GM03348 (cell line): ENCODE measurements at places on chromosomes 11 and 22.

DNA sequence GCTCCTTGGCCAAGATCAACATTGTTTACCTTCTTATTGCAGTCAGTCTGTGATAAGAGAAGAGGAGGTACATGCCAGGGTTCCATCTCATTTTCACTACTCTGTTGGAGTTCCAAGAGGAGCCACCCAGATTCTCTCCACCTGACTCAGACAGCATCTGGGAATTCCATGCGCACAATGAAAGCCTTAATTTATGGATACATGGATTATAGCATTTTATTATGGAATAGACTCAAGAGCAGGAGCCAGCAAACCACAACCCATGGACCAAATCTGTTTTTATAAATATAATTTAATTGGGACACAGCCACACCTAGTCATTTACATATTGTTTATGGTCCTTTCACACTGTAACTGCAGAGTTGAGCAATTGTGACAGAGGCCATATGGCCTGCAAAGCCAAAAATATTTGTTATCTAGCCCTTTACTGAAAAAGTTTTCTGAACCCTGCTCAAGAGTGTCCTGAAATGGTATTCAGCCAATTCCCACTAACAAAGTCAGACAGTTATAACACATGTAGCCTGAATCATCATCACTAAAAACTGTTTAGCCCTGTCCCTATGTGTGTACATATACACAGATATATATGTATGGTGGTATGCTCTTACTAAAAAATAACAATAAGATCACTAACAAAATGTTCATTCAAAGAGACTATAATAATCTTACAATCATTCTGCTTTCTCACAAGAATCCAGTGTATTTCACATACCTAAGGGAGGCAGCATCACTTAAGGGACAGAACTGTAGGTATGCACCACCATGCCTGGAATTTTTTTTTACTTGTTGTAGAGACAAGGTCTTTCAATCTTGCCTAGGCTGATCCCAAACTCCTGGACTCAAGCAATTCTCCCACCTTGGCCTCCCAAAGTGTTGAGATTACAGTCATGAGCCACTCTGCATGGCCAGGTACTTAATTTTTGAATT is 104.5 kb upstream of the TEAD1 start:
- peak; percentile 48 for DNase-seq

DNA sequence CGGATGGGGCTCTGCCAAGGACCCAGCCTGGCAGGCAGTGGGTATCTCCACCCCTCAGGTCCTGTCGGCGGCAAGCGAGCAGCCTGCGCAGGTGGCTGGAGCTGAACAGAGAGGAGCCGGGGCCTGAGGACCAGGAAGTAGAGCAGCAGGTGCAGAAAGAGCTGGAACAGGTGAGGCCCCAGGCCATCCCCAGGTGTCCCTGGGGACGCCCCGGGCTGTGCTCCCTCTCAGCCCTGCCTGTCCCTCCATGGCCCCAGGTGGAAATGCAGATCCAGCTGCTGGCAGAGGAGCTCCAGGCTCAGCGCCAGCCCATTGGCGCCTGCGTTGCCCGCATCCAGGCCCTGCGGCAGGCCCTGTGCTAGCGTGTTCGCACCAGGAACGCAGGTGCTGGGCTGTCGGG is 44.0 kb downstream of the PISD start:
- no peak for DNase-seq

GRCh38 chr22:42608823-42609361 is 5.8 kb downstream of the POLDIP3 start:
- DNase-seq = peak; percentile 64

DNA sequence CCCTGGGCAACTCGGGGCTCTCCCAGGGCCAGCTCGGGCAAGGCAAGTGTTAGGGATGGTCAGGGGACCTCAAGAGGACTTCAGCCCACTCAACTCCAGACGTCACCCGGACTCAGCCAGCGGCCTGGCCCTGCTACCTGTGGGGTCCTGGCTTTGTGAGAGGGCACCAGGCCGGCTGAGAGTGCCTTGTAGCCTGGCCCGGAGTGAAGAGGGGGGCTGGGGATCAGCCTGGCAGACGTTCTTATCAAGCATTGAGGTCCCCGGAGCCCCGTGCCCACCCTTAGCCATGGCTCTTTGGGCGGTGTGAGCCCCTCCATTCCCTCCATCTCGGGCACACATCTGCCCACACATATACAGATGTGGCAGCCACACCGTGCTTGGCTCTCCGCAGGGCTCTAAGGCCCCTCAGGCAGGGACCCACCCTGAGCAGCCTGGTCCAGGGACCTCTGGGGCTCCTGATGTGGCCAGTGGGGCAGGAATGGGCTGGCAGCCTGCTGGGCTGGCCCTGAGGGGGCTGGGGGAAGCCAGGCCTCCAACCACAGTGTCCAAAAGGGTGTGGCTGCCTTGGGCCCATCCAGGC is 15.3 kb downstream of the LSP1 start:
- DNase-seq = no peak

DNA sequence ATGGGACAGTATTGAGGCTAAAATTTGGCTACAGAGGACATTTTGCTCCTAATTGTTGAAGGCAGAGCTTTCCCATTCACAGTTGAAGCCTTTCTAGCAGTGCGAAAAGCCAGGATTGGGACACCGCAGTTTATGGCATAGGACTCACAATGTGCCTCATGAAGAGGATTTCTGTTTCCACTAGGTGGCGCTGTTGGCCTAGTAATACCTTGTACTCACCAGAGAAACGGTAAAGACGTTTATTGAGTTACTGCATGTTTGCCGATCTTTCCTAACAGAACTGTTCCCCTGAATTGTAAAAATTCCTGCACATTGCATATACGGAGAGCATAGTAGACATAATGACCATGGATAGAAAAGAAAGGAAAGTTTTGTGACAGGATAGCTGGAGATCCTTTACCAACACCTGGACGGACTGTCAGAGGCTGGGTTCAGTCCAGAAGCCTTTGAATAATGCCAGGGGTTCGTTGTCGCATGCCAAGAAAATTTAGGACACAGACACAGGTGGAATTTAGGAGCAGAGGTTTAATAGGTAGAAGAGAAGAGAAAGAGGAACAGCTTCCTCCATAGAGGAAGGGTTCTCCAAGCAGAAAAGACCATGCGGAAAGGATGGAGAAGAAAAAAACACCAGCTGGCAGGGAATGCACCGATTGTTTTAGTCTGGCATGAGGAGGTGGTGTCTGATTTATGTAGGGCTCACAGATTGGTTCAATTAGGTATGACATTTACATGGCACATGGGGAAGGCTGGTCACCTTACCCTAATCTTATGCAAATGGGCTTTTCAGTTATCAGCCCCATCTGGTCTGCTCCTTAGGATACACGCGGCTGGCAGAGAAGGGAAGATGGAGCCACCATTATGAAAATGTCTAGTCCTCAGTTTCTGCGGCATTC is 10.8 kb upstream of the OR51D1 start:
- no peak for DNase-seq

- DNase-seq = no peak
Observed at GRCh38 chr11:126280595-126280994, 2.3 kb upstream of the TIRAP start.

GRCh38 chr11:65595131-65595530 is 469 bp downstream of the KCNK7 start:
- no peak for DNase-seq

DNA sequence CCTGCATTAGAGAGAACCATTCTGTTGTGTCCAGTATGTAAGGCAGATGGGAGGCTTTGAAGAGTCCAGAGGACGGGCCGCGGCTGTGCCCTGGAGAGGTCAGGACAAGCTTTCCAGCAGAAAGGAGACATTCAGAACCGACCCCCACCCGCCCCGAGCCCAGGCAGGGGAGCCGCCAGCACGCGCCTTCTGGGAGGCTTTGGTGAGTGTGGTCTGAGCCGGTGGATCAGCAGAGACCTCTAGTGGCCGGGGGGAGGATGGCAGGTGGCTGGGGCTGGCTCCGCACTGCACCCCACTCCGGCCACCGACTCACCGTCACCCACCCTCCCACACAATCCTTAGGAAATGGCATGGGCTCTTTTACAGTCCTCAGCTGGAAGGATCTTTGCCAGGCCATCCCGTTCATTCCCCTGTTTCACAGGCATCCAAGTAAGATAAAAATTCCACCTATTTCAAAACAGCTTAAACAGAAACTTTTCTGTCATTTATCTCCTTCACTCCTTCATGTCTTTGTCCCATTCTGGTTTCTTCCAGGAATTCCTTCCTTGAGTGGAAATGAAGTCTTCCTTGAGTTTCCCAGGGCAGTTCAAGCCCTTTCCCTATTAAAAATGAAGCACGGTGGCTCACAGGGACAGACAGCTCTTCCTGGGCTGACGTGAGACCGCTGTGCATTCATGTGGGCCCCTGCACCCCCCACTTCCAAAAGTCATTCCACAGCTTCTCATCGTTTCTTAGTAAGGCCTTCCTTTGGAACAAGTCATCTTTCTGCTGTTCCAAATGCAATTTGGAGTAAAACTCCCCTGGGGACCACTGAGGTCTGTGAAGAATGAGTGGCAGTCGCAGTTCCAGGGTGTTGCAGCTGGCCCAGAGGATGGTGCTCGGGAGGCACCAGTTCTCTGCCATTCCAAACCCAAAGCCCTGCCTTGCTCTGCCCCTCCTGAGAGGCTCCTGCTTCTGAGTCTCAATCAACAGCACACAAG is 91.0 kb downstream of the FEZ1 start:
- DNase-seq = peak; percentile 93

GRCh38 chr11:56152333-56152732 is 7.8 kb downstream of the OR8K5 start:
- no peak for DNase-seq

DNA sequence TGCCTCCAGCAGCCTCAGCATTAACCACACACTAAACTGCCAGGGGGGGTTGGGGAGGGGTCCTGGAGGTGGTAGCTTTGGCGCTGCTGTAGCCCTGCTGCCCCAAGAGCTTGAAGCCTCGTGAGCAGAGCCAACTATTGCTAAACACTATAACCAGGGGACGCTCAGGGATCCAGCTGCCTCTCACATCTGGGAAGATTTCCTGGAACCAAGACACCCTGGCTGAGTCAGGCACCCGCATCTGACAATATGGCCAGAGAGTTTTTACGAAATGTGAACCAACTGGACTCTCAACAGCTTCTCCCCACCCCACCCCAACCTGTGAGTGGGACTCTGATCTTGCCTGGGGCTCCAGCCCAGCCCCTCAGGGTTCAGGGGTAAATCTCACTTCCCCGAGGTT is 14.3 kb downstream of the C1QTNF6 start:
- DNase-seq = peak; percentile 82

- DNase-seq = peak; percentile 90
Observed at GRCh38 chr11:12075822-12076821, 34.3 kb upstream of the MICAL2 start.

DNA sequence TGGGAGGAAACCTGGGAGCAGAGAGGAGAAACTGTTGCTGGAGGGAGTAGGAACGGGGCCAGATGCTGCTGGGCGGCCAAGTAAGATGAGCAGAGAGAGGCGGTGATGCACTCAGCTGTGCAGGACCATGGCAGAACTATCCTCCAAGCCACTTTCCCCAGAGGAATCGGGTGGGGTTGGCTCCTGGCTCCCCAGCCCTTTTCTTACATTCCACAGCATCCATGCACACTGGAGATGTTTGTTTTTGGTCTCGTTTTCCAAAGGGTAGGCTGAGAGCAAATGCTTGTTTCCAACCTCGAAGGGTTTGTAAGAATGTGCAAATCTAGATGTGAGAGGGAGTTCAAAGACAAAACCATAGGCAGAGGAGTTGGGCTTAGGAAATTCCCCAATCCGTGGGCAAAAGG is 73.2 kb downstream of the DBX1 start:
- DNase-seq = peak; percentile 54

DNA sequence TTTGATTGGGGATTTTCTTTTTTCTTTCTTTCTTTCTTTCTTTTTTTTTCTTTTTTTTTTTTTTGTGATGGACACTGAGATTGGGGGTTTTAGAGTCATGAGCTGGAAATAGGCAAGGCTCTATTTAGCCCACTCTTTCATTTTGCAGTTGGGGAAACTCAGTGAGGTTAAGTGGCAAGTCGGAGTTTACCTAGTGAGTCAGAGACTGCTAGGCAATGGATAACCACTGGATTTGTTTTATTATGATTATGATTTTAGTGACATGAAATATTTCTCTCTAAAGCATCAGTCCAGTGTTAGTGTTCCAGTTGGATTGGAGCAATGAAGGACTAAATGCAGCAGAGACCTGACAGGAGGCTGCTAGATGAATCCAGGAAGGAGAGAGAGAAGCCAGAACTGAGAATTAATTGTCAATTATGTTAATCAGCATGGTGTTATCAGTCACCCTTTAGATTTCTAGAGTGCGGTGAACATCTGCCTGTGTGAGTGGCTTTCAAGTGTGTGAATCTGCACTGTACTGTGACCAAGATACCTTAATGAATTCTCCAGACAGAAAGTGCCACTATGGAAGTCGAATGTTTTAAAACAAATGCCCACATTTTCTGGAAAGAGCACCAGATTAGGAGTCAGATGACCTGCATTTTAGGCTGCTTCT is 10.9 kb downstream of the BMAL1 start:
- no peak for DNase-seq

DNA sequence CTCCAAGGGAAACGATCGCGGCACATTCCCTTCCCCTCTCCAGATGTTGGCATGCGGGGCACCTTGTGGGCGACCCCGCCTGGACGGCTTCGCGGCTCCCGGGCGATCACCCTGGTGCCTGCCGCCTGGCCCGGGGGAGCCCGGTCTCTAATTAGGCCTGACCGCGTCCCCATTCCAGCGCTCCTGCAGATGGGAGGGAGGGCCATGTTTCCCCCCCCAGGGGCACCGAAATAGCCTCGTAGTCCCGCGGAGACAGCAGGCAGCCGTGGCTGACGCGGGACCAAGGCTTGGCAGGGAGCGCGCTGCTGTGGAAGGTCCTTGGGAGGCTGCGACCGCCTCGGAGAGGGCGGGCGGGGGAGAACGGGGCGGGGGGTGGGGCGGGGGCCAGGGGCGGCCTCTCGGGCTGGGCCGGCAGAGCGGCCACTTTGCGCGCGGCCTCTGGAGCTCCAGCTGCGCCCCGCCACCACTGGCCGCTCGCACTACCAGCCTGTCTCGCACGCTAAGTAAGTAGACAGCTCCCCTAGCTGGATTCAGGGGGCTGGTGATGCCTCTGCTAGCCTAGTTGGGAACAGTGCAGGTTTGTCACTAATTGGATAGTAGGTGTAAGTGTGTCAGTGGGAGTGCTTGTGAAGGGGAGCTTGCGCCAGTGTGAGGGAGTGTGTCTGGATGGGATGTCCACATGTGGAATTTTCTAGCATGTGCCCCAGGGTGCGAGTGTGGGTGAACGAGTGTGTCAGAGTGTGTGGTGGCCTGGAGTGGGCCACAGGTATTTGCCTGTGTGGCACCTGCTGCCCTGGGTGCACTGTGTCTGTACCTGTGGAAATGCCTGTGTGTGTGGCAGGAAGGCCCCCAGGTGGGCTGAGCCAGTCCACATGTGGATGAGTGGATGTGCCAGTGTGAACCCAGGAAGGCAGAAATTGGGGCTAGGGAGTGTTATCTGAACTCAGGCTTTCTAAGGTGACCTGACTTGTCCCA is at the start of gene INSC:
TSS of gene INSC (plus strand) at position 423 of the 975 bp plus-strand sequence. CDS start 34,252 bp downstream, outside the sequence.
- DNase-seq = peak; percentile 55

DNA sequence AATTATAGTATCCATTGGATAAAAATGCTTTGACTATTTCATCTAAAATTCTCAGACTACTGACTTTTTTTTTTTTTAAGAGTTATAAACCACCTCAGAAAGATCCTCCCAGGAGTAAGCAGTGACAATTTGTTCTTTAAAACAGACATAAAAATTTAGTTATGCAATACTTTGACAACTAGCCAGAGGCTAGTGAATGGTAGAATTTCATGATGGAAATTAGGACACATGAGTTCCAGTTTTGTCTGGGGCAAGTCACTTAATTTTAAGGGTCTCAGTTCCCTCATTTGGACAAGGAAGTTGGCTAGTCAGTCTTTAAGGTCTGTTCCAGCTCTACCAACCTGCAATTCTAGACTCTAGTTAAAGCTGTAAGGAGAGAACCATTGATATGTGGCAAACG is 2.9 kb downstream of the IL18 start:
- DNase-seq = peak; percentile 22
